H9 (cell line): ENCODE measurements at places on chromosomes 12 and 14. TPM values are rescaled to one million over a fixed set of nuclear protein-coding genes. Genes with fewer than 3 reads are reported as not detected.

Gene ARID4A
- total RNA-seq, result 12.9 and 13.2 TPM in 2 replicates

Gene SLC2A3
- 569 and 581 TPM in 2 replicates for total RNA-seq

GRCh38 chr12:49652921-49653520, 29.7 kb downstream of the PRPF40B start:
- no peak for DNase-seq

DNA sequence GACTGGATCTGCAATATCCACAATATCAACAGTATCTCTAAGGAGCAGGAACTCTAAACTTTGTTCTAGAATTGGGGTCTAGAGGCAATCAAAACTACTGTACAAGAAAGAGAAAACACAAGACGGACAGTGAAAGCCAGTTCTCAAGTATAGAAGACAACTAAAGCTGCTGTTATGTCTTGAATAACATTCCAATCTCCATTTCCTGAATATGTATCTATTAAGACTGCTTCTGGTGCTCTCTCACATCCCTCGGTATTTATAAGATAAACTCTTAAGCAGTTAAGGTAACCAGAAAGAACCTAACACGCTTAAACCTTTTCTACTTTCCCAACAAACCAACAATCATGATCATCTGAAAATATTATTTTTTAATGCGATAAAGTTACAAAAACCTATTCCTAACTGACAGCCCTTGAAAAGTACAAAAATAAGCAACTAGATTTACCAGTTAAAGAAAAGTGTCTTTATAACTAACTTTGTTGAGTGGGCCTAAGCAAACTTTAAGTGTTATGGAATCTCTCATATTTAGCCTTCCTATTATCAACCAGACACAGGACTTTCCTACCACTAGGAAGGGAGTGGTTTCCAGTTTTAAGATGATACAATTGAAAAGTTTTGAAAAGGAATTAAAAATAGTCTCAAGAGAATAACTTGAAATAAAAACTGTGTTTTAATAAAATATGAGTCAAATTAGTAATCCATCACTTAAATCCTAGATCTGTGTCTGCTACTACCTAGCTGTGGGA, 30.7 kb downstream of the NUMB start:
- DNase-seq, result no peak

GRCh38 chr14:51783765-51784164, 76.6 kb upstream of the GNG2 start:
- DNase-seq, result no peak

DNA sequence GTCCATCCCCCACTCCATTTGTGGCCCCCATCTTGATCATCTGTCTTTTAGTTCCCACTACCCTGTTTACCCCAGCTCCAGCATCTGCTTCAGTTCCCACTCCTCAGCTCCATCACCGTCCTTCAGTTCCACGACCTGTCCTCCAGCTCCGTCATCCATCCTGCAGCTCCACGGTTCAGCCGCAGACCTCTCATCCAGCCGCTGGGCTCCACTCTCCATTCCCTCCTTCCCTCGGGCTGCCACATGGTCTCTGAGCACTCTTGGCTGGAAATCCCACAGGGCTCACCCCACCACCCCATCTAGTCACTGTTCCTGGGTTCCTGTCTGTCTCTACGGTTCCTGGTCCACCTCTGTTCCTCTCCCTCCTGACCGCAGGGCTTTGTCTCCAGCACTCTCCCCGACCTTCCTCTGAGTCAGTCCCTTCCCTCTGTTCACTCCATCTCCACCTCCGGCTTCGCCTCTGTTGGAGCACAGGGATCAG, 3.3 kb upstream of the P3H3 start:
- peak; percentile 61 for DNase-seq

DNA sequence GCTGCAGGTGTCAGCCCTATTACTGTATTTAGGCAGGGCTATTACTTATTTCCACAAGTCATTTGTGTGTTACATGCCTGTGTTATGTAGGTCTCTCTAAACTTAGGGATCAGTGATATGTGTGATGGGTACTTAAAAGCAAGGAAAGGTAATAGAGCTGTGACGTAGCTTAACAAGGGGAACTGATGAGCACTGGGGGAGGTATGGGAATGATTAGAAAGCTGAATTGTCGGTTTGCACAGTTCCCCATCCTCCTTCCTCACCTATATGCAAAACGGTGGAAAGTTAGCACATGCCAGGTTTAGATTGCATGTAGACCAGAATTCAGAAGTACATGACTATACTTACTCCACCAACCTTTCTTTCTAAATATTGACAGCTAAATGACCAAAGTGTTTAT, 494.3 kb upstream of the GARIN6 start:
- DNase-seq, result no peak

DNA sequence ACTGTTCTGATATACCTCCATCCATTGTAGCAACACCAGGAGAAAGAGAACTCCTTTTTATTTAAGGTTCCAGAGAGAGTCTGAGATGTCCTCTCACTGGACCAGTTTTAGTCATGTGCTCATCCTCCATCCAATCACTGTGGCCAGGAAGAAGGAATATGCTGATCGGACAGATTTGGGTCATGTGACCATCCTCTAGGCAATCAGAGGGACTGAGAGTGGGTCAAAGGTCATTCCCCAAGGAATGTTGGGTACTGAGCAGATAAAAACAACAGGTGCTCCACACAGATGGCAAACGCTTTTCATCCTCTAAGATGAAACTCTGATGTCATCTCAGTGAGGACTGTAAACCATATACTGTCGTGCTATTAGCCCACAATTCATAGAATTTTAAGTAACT, 28.8 kb upstream of the RPH3A start:
- no peak for DNase-seq

Gene IQSEC3
- total RNA-seq, result 0.50 and 0.55 TPM in 2 replicates

- no peak for DNase-seq
These were observed 6.1 kb upstream of the PRKAB1 start for GRCh38 chr12:119661882-119662281.

Gene SIX6
- total RNA-seq, result not detected in 2 replicates

DNA sequence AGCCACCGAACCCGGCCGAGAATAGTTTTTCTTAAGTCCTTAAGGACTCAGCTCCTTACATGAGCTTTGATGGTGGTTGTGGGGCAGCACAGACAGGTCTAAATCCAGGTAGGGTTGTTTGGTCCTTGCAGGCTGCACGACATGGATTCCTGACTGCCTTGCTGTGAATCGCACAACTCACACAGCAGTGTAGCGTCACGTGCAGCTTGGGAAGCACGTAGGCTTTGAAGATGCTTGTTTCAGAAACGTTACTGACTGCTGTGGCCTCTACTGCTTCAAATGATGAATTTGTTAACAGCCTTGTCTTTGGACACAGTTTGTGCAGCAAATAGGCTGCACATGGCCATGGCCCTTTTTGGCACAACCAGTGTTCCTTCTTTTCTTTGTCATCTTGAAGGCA, 29.9 kb downstream of the ZBTB42 start:
- DNase-seq, result no peak

Gene PTPRR
- total RNA-seq, result 0.22 and 0.24 TPM in 2 replicates

DNA sequence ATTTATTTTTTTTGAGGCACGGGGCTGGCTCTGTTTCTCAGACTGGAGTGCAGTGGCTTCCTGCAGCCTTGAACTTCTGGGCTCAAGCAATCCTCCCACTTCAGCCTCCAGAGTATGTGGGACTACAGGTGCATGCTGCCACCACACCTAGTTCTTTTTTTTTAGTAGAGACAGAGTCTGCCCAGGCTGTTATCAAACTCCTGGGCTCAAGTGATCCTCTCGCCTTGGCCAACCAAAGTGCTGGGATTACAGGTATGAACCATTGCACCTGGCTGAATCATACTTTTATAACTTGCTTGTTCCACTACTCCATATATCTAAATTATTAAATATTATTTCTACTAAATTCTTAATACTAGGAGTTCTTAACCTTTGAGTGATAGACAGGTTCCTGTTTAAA, 111.6 kb downstream of the BTG1 start:
- no peak for DNase-seq

GRCh38 chr14:39442293-39442692, 10.1 kb upstream of the FBXO33 start:
- no peak for DNase-seq

DNA sequence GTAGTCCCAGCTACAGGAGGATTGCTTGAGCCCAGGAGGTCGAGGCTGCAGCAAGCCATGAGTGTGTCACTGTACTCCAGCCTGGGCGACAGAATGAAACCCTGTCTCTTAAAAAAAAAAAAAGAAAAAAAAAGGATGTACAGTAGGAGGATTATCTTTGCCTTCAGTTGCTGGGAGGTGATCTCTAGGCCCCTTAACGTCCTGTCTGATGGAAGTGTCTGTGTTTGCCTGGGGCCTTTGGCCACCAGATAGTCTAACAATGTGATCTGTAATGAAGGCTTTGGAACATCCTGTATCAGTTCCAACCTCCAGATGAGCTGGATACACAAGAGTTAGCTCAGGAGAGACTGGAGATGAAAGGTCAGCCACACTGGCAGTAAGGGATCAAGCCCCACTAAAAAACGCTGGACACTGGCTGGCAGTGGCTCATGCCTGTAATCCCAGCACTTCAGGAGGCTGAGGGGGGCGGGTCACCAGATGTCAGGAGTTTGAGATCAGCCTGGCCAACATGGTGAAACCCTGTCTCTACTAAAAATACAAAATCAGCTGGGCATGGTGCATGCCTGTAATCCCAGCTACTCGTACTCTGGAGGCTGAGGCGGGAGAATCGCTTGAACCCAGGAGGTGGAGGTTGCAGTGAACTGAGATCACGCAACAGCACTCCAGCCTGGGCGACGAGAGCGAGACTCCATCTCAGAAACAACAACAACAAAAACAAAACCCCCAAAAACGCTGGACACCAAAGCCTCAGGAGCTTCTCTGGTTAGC, 19.0 kb upstream of the HNF1A start:
- no peak for DNase-seq

GRCh38 chr12:6458281-6459003, 6.6 kb downstream of the TAPBPL start:
- no peak for DNase-seq

Gene MANSC4
- not detected in 2 replicates for total RNA-seq

Gene MDM2
- 159 and 162 TPM in 2 replicates for total RNA-seq

- DNase-seq, result no peak
These were observed 203.5 kb upstream of the NOS1 start for GRCh38 chr12:117564881-117565280.

DNA sequence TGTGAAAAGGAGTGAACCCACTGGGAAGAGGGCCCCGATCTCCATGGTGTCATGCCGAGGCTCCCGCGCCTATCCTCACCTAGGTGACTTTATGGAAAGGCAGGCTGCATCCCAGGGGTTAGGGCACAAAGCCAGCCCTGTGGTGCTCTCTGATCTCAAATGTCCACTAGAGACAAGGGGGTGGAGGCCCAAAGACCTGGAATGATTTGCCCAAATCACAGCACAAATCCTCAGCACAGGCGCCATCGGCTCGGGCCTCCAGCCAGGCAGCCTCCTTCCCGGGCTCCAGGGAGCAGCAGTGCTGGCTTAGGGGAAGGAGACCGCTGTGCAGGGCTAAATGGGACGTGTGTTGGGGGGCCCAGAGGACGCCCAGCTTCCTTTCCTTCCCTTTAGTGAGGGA, 17.6 kb downstream of the CHGA start:
- DNase-seq, result no peak

DNA sequence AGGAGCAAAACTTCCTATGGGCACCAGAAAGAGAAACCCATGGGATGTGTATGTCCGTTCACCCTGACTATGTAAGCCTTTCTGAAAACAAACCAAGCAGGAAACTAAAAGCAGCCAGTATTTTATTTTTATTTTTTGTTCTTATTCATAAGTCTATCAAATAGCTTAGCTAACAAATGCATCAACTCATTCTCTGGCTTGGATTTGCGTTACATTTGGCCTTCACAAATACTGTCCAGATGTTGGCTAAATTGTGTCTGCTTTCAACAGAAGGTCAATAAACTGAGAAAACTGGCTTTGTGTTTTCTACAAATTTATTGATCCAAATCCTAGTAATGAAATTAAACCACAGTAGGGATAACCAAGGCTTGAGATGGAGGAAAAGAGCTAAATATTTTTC, 379.0 kb downstream of the NOVA1 start:
- no peak for DNase-seq

Gene REC8
- 58.0 and 58.5 TPM in 2 replicates for total RNA-seq

- no peak for DNase-seq
These were observed 14.3 kb downstream of the MCRS1 start for GRCh38 chr12:49553512-49554088.

- no peak for DNase-seq
These were observed 31.8 kb downstream of the CPSF2 start for GRCh38 chr14:92153581-92153980.

DNA sequence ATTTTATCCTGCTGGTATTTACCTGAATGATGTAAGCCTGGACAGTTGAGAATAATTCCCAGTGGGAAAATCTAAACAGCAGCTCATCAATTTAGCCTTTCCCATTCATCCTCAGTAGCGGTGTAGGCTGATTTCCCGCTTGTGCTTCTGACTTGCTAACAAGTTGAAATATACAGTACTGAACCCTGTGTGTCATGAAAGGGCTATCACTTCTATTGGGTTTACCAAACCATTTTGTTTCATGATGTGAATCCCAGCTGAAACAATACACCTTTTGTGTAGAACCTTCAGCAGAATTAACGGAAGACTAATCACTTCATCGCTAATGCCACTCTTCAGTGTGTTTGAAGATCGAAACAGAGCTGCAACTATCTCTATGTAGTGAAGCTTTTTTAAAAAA, 88.4 kb downstream of the POLR3B start:
- DNase-seq, result no peak

GRCh38 chr12:91685917-91686316, 459.7 kb downstream of the BTG1 start:
- DNase-seq, result no peak

Gene OTX2
- total RNA-seq, result 193 and 195 TPM in 2 replicates

DNA sequence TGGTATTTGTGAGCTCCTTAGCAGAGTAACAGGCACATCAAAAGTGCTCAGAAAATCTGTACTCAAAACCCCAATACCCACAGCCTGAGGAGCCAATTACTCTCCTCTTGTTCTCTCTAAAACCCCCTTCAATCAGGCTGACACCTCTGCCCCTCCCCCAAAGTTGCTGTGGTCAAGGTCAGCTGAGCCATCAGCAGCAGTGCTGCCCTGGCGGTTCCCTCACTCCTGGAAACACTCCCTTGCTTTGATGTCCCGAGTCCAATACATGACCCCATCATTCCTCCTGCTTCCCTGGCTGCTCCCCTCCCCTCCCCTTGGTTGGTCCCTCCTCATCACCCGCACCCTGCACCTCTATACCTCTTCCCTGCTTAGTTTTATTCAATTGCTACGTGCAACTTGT, 57.2 kb upstream of the C14orf132 start:
- DNase-seq, result no peak

DNA sequence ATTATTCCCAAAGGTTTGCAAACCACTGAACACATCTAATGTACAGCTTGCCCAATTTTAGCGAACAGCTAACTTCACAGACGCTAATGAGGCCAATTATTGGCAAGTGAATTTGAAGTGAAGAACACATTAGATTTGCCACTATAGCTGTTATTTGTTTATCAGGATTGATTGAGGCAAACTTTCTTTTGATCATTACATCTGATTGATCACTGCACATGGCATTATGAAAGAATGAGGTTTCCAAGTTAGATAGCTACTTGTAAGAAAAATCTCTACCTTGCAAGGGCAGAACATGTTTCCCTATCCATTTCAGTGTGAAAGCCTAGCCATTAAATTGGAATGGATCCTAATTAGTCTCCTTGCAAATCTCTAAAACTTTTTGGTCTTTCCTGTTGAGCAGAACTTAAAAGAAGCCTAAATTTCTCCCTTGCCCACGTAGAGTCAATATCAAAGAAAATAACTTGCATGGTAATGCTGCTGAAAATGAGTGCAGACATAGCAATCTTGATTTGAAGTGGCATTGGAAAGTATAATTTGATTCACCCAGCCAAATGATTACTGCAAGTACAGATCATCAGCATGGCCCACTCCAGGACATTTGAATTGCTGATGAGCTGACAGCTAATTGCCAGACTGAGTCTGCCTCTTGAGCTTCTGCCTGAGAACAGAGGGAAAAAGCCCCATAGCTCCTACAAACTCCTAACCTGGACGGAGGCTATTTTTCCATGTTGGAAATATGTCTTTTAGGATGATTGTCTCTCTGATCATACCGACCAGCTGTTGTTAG, 98.6 kb downstream of the TPH2 start:
- no peak for DNase-seq
